MCF 10A (cell line): ENCODE measurements at places on chromosomes 1 and 21. TPM values are rescaled to one million over a fixed set of nuclear protein-coding genes. Genes with fewer than 3 reads are reported as not detected.

ANKRD13C gene
- total RNA-seq = 17.8 and 18.9 TPM in 2 replicates

NKAIN1 gene
- 0.12 TPM in 1 of 2 replicates, not detected in the other for total RNA-seq

ITLN2 gene
- total RNA-seq = 0.27 TPM in 1 of 2 replicates, not detected in the other

TCHHL1 gene
- not detected in 2 replicates for total RNA-seq

PBX1 gene
- total RNA-seq = 2.3 and 5.8 TPM in 2 replicates

LCE1E gene
- 1.3 and 1.9 TPM in 2 replicates for total RNA-seq

B3GALT2 gene
- total RNA-seq = not detected in 2 replicates

ARTN gene
- total RNA-seq = 1.9 TPM in 2 replicates

GRCh38 chr1:186463511-186463910 lies 2.6 kb upstream of the PDC start:
- no peaks in the 10 kb centered on the region for H3K4me1 ChIP-seq
- H3K27me3 ChIP-seq = no peaks in the 10 kb centered on the region
- no peak overlapping the region for H3K4me3 ChIP-seq
- no peak for DNase-seq
- peaks cover 7% of the 10 kb centered on the region for H3K36me3 ChIP-seq

- no peak overlapping the region for H3K4me3 ChIP-seq
- H3K4me1 ChIP-seq = no peaks in the 10 kb centered on the region
- DNase-seq = no peak
- H3K27ac ChIP-seq = no peak overlapping the region
- H3K27me3 ChIP-seq = no peaks in the 10 kb centered on the region
- no peaks in the 10 kb centered on the region for H3K36me3 ChIP-seq
These were observed 10.5 kb upstream of the SPEN start for GRCh38 chr1:15836772-15837669.

- peak; percentile 71 for DNase-seq
- H3K4me3 ChIP-seq = no peak overlapping the region
- H3K27me3 ChIP-seq = no peaks in the 10 kb centered on the region
- H3K4me1 ChIP-seq = peaks cover 33% of the 10 kb centered on the region
These were observed 2.2 kb downstream of the CRYBG2 start for GRCh38 chr1:26351590-26352337.

DNA sequence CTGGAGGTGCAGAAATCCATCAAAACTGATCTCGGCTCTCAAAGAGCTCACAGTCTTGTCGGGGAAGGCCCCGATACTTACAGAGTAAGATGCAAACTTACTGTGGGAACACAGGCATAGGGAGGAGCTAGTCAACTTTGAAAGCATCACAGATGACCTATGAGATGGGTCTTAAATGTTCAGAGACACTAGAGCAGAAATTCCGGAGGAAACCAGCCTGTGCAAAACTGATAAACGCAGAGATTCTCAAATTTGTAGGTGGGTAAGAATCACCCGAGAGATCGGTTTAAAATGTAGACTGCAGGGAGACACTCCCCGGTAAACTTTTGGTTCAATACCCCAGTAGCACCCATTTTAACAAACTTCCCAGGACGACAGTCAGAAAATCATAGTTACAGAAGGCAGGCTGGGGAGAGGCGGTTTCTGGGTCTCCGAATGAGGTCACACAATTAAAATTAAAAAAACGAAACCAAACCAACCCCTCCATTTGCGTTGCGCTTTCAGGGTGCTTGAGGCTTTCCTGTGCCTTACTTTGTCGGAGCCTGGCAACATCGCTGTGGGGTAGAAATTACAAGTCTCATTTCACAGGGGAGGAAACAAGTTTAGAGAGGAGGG lies 755 bp upstream of the THRAP3 start:
- H3K27me3 ChIP-seq = no peaks in the 10 kb centered on the region
- H3K4me3 ChIP-seq = peak overlapping the region; percentile 92
- H3K36me3 ChIP-seq = peaks cover 30% of the 10 kb centered on the region
- peaks cover 26% of the 10 kb centered on the region for H3K4me1 ChIP-seq
- peak; percentile 42 for DNase-seq

DNA sequence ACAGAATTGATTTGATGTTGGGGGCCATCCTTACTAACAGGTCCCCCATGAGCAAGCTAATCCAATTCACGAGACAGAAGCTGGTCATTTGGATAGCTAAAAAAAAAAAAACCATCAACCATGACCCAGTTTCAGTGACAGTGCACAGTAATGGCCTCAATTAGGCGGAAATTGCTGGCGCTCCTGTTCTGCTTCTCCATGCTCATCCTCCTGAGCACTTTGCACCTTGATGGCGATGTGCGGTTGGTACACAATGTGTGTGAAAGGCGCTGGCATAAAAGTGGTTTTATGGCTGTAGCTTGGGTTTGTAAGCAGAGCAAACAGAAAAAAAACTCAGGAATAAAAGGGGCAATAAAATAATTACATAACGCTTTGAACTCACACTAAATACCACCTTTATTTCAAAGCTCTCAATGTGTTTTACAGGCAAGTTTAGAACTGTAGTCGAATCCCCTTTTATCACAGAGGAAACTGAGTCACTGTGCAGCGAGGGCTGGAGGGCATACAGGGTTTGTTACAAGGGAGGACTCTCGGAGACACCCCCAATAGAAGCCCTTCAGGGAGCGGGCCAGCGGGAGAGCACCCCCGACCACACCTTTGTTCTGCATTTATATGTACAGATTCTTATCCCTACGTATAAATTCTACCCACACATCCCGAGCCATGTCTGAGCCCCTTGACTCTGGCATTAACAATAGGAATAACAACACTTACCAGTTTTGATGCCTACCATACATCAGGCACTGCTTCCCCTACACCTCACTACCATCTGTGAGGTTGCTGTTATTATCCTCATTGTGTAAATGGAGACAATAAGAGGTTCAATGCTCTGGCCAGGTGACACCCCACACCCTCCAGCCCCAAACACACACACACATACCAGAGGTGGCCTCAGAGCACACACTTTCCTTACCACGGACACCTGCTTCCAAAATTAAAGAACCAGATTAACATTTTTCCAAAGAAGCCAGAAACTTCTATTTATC lies 213.5 kb upstream of the IRF2BP2 start:
- H3K4me1 ChIP-seq = no peaks in the 10 kb centered on the region
- no peak overlapping the region for H3K27ac ChIP-seq
- no peaks in the 10 kb centered on the region for H3K36me3 ChIP-seq

DNA sequence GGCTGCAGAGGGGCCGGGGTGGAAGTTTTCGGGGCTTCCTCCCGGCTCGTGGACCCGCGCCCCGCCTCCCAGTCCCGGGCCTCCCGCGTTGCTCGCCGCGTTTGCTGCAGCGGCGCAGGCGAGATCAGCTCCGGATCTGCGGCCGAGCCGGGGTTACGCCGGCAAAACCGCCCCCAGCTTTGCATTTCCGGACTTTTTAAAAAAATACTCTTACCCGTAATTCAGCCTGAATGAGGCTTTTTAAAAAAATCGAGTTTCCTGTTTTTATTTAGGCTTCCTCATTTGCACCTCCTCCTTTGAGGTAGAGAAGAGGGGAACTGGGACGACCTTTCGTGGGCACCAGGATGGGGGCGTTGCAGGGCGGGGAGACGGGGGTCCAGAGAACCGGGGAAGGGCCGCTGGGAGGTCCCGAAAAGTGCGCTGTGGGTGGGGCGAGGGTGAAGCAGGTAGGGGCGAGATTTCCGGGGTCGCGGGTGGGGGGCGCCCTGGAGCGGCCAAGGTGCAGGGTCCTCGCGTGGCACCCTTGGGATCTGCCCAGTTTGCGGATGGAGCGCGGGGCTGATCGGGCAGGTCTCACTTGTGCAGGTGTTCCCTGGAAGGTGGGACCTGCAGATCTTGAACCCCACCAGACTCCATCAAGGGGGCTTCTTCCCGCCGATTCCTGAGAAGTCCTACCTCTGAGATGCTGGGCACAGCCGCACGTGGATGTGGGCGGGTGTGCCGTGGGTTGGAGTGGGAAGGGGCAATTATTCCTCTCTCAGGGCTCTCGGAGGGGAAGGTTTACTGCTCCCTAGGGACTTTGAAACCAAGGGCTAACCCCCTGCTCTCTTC lies 1.1 kb downstream of the PIK3CD start:
- H3K36me3 ChIP-seq = no peaks in the 10 kb centered on the region
- DNase-seq = no peak
- H3K27ac ChIP-seq = no peak overlapping the region
- H3K27me3 ChIP-seq = no peaks in the 10 kb centered on the region
- H3K4me1 ChIP-seq = no peaks in the 10 kb centered on the region

DNA sequence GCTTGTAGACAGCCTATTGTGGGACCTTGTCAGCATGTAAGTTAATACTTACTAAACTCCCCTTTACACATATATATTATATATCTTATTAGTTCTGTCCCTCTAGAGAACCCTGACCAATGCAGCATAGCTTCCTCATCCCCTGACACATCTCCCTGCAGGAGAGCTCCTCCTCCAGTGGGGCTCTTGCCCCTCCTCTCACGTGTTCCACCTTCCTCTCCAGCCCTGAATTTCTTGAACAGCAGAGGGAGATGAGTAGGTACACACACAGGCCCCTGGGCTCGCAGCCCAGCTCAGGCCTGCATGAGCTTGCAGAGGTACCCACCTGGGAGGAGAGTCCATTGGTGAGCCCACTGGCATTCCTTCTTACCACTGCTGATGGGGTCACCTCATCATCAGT lies 27.3 kb upstream of the GOLT1A start:
- H3K27me3 ChIP-seq = no peaks in the 10 kb centered on the region
- peak; percentile 20 for DNase-seq
- H3K4me3 ChIP-seq = no peak overlapping the region
- peaks cover 90% of the 10 kb centered on the region for H3K36me3 ChIP-seq
- no peaks in the 10 kb centered on the region for H3K4me1 ChIP-seq

- no peaks in the 10 kb centered on the region for H3K27me3 ChIP-seq
- peaks cover 16% of the 10 kb centered on the region for H3K4me1 ChIP-seq
- peak; percentile 43 for DNase-seq
- peak overlapping the region; percentile 7 for H3K27ac ChIP-seq
These were observed 106.8 kb downstream of the LMO4 start for GRCh38 chr1:87435484-87435883.

GRCh38 chr1:58924821-58925220 lies 141.0 kb upstream of the JUN start:
- peaks cover 70% of the 10 kb centered on the region for H3K4me1 ChIP-seq
- H3K4me3 ChIP-seq = no peak overlapping the region
- no peaks in the 10 kb centered on the region for H3K27me3 ChIP-seq

- DNase-seq = peak; percentile 81
- peak within 1 kb of the TSS; percentile 91 for H3K4me3 ChIP-seq
- H3K27me3 ChIP-seq = no peaks in the 10 kb centered on the region
- H3K27ac ChIP-seq = peak within 1 kb of the TSS; percentile 88
- H3K4me1 ChIP-seq = peaks cover 28% of the 10 kb centered on the region
These were observed at the start of gene SNX7 for GRCh38 chr1:98661544-98662355. Gene SNX7 (plus strand): TSS chr1:98661721. CDS start chr1:98661732, 11 bp downstream.

GRCh38 chr1:222329493-222330045 lies 218.3 kb downstream of the HHIPL2 start:
- H3K4me3 ChIP-seq = no peak overlapping the region
- H3K4me1 ChIP-seq = no peaks in the 10 kb centered on the region
- H3K27me3 ChIP-seq = no peaks in the 10 kb centered on the region
- H3K27ac ChIP-seq = no peak overlapping the region
